ENCODE measurements at places on chromosomes 3 and 15. TPM values are rescaled to one million over a fixed set of nuclear protein-coding genes. Genes with fewer than 3 reads are reported as not detected.

DNA sequence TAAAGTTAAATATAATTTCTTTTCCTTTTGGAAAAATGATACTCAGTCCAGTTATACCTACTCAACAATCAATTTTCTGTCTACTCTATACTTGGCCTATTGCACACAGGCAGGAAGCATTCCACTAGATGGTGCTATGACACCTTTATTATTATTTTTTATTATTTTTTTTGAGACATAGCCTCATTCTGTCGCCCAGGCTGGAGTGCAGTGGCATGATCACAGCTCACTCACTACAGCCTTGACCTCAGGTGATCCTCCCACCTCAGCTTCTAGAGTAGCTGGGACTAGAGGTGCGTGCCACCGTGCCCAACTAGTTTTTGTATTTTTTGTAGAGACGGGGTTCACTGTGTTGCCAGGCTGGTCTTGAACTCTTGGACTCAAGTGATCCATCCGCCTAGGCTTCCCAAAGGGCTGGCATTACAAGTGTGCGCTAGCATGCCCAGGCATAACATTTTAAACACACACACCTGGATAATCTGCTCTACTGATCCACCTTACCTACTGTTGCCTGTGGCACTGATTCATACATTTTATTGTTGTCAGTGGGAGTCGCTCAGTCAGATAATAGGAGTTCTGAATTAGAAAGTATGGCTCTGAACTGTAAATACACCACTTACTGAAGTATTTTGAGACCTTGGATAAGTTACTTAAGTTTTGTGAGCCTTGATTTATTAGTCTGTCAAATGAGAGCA lies 56.2 kb downstream of the EIF3J start:
- DNase-seq, result peak; percentile 59

DNA sequence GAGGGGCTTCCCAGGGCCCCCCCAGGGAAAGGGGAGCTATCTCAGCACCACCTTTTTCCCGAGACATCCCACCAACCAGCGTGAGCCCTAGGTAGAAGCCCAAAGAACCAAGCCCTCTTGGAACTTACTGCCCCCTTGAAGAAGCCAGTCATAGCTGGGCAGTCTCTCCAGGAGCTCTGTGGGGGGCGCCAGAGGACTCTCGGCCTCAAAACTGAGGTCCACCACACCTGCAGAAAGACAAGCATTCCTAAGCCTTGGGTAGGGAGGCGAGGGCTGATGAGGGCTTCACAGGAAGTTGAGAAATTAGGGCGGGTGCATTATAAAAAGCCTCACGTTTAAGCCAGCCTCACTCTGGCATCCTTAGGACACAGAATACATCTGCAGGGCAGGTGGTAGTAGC lies 9.0 kb downstream of the SSUH2 start:
- peak; percentile 10 for DNase-seq

DNA sequence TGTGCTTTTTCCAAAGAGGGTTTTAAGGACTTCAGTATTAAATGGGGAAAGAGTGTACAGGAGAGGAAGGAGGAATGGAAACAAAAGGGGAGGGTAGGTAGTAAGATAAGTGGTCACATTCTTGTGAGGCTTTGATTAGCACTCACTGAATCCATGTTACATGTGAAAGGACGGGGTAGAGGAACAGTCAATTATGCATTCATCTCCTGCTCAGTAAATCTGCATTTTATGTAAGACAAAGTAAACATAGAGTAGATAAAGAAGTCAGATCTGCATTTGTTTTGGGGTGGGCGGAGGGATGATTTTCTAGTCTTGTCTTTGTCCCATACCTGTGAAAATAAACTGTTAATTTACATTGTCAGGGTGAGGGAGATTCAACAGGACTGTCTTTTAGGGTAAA lies 50.8 kb downstream of the SACM1L start:
- DNase-seq, result no peak

DNA sequence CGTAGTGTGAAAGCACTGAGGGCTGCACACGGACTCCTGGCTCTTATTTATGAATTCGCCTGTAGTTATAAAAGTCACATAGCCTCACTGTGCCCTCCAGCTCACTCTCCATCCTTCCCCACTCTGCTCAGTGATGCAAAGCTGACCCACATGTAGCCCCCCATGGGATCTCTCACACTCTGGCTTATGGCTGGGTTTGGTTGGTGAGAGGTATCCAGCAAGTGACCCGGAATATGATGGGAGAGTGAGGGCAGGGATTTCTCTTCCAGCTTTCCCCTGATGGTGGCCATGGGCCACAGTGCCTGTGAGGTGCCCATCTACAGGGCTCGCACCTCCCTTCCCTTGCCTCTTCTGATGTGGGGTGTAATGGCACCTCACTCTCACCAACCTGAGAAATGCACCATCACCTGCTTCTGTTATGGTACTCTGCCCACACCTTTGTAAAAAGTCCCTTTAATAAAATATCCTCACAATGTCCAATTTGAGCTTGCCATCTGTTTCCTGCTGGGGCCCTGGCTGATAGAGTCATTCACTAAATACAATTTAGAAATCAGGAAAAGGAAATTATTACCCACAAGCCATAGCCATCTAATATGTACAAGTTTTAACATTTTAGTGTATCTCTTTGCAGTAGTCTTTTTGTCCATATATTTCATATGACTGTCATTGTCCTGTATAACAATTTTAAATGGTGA lies 93.6 kb downstream of the SCN11A start:
- no peak for DNase-seq

GRCh38 chr3:42732829-42733459 lies 30.3 kb upstream of the HHATL start:
- DNase-seq, result no peak

DNA sequence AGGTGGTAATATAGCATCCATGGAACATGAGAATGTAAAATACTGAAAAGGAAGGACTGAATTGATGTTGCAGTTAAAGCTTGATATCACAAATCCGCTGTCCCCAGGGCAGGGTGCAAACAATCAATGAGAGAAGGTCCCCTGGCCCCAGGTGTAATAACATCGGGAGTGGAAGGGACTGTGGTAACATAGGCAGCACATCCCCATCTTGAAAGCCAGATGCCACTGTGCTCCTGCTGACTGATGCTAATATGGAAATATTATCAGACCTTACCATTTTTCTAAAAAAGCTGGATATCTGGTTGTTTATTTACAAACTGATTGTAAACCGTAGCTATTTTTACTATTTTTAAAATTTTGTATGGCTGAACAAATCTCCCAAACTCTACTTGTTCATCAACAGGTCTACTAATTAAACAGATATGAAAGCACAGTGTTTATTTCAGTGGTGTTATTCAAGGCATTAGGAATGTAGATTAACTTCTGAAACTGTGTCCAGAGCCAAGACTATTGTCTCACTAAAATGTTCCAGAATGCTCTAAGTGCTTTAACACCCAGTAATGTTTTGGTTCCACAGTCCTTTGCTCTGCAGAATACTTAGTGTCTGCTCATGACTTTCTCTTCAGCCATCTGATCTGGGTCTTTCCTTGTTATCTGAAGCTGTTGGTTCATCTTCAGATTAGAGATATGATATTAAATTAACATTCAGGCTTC lies 386.0 kb upstream of the RARB start:
- no peak for DNase-seq

- no peak for DNase-seq
Observed at GRCh38 chr3:37571269-37571668, 290.4 kb upstream of the CTDSPL start.

GRCh38 chr3:16866571-16866970 lies 18.2 kb upstream of the PLCL2 start:
- peak; percentile 16 for DNase-seq

DNA sequence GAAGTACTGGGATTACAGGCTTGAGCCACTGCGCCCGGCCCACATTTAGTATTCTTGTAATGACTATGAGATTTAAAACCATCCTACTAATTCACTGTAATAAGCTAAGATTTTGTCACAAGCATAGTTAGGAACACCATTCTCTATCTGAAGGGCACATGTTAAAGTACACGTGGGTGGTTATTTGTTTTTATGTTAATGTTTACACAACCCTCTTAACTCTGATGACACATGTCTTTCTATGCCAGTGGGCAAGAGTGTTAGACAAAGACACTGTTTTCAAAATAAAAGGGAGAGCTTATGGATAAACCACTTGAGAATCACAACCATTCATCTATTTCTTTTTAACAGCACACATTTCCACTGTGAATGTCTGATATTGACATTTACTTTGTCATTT lies 537.6 kb upstream of the IL12A start:
- DNase-seq, result no peak

GRCh38 chr15:72203507-72203837 lies 5.9 kb upstream of the GRAMD2A start:
- DNase-seq, result no peak

DNA sequence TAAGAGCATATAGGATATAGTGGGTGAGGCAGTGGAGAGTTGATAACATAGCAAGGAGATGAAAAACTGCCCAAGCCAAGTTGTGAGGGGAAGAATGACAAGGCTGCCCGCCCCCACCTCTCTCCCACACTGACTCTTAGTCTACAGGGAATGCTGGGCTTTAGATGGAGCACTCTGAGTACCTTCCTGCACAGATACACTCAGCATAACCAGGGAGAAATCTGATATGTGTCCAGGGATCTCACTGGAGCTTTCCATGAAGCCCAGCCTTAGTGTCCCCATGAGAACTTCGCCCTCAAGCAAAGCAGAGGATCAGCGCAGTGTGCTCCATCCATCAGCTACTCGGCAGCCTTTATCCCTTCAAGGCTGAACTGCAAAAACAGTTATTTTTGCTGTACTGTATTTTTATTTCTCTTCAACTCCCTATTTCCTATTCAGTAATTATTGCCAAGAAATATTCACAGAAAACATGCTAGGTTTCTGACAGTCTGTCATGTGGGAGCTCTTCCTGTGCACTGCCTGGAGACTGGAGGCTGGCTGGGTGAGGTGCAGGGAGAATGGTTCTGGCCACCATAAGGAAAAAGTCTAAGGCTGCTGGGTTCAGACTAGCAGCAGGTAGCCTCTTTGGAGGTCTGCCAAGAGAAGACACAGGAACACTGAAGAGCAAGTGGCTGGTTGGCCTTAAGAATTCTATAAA lies 475.2 kb upstream of the PPP2R3A start:
- DNase-seq, result no peak

DNA sequence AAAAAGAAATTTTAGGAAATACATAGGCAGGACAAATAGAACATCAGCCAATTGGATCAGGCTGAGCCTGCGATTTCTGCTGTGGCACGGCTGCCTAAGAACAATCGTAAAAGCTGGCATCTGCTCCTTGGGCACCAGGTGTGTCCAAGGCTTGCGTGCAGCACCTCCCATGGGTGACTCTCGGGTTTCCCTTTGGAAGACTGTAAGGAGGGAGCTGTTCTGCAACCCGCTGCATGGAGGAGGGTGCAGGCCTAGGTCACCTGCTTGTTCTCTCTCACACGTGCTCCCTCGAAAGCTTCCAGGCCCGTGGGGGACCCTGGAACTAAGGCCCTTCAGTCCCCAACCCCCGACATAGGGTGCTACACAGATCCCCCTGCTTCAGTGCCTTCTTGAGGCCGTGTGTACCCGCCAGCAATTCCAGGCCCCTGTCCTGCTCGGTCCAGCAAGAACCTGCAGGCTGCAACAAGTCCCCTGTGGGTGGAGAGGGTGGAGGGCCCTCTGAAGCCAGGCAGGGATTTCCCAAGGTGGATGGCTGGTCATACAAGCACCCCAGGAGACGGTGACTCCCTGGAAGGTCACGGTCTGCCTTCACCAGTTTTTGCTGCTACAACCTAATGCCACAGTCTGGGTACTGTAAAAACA lies 3.4 kb downstream of the GP9 start:
- DNase-seq, result no peak

DNA sequence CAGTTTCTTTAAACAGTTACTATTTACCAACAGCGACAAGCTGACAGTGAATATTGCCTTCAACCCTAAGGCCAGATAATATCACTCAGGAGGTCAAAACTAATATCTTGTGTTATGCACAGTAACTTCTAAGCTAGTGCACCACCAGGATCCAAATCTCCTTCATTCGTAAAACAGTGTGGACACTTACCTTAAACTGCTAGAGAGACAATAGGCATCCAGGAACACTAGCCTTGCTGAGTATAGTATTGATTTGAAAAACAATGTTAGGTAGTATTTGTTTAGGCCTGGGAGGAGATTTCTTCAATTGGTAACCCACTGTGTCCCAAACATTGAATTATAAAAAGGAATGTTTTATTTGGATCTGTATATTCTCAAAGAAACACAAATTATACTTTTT lies 707.9 kb upstream of the UBE2E2 start:
- no peak for DNase-seq

- DNase-seq, result no peak
Observed at GRCh38 chr3:160291290-160291908, 66.2 kb downstream of the C3orf80 start.

GRCh38 chr15:94760348-94760747 lies 529.0 kb downstream of the MCTP2 start:
- DNase-seq, result no peak

DNA sequence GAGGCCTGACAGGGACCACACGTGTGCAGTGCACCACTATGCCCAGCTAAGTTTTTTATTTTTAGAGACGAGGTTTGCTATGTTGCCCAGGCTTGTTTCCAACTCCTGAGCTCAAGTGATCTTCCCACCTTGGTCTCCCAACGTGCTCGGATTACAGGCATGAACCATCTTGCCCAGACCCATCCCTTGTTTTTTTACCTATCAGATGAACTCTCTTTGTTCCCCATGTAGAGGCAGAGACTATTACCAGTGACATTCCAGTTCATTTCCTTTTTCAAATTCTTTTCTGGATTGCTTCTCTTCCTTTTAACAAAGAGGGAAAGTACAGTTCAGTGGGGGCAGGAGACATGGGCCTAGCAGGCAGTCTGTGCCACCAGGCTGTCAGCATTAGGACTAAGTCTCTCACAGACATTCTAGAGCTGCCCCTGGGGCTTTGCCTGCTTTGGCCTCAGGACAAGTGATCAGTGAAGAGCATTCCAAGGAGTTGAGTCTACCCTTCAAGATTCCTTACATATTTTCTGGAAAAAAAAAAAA lies 103.5 kb upstream of the SLC7A14 start:
- no peak for DNase-seq

GRCh38 chr3:136186344-136186743 lies 9.8 kb downstream of the MSL2 start:
- peak; percentile 54 for DNase-seq

DNA sequence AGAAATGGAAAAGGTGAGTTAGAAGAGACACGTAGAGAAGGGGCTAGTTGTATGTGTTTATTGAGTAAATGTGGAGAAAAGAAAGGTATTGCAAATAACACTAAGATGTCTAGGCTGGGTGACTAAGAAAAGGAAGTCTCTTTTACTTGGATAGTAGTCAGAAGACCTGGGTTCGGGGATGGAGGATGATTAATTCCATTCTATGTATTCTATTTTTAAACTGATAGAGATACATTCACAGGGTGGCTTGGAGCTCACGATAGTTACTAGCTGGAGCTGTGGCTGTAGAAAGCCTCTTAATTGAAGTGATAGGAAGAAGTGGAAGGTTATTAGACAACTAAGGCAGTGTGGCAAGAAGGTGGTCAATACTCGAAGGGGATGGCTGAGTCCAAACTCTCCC lies 65.9 kb upstream of the TNIK start:
- DNase-seq, result no peak

Gene RHCG
- total RNA-seq, result not detected

Gene CPNE9
- not detected for total RNA-seq

Gene C3orf20
- total RNA-seq, result 3.6 TPM

Gene AQP9
- total RNA-seq, result not detected

Gene NDUFAF3
- total RNA-seq, result 147 TPM

Gene IQCF5
- total RNA-seq, result not detected

Gene MNS1
- 2.8 TPM for total RNA-seq

Gene SI
- total RNA-seq, result not detected

Gene NR1I2
- total RNA-seq, result not detected

Gene A4GNT
- not detected for total RNA-seq

Gene SERINC4
- total RNA-seq, result 1.9 TPM

Gene CD200
- total RNA-seq, result not detected

Measured in OCI-LY7 (cell line).